ENCODE measurements at places on chromosomes 1 and 21.

DNA sequence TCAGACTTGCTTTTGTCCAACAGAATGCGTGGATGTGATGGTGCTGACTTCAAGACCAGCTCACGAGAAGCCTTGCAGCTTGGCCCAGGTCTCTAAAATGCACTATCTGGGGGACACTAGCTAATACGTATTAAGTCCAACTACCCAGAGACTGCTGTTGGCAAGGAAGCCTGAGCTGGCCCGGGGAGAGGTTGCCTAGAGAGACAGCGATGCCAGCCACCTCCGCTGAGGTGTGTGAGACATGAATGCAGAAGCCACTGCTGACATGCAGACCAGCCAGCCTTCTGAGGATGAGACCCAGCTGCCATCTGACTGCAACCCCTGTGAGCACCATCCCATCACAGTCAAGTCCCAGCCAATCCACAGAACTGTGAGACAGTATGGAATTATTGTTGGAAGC is 32.5 kb downstream of the THAP3 start:
- no peak for DNase-seq

- DNase-seq = peak; percentile 78
These were observed 19.7 kb downstream of the STPG1 start for GRCh38 chr1:24393892-24394291.

DNA sequence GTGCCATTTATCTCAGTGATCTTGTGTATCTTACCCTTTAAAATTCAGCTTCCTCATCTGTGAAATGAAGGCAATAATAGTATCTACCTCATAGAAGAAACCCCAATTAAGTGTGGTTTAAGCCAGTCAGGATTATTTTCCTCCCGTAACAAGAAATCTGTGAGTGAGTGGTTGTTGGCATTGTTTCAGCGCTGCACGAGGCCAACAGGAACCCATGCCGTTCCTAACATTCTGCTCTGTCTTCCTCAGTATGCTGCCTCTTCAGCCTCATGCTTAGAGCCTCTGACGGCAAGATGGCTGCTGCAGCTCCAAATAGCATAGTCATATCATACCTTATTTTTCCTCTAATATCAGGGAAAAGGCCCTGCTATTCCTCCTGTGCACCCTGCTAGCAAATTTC is 289.7 kb downstream of the TM2D1 start:
- no peak for DNase-seq

DNA sequence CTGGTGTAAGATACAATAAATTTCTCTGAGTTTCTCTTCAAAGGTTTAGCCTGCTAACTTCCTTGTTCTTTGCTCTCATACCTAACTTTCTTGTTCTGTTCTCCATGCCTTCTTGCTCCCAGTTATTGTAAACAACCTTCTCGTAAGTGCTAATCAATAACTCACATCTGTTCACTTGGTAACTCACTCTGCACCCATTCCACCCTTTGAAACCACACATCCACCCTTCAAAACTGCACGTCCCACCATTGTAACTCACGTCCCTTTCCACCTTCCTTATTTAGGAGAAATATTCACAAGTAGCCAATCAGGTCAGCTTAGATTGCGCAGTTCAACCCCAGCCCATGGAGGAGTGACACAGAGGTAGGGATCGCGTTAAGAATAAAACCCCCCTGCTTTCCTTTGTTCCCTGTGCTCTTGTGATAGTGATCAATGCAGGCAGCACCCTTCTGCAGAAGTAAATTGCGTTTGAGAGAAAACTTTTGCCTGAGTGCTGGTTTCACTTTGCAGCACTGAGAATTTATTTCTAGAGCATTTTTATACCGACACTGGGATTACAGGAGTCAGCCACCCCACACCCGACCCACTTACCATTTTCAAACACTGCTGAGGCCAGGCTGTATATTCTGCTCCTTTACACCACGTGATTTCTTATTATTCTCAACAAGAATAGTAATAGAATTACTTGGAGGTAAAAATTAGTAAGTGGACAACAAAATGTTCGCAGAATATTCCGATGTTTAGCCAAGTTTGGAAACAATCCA is 789.2 kb upstream of the RGS18 start:
- no peak for DNase-seq
